Cerebellar nuclear complex (tissue), 1 donor: ENCODE measurements at places on chromosomes 12 and 14.

- no peak for DNase-seq
Measured at GRCh38 chr12:12791756-12792369, 6.4 kb downstream of the APOLD1 start.

- DNase-seq: no peak
Measured at GRCh38 chr14:63474111-63474510, 69.1 kb downstream of the PPP2R5E start.

- DNase-seq: no peak
Measured at GRCh38 chr12:66903782-66904396, 225.0 kb upstream of the GRIP1 start.

- DNase-seq: no peak
Measured at GRCh38 chr12:69918287-69918686, 93.3 kb downstream of the MYRFL start.

- DNase-seq: no peak
Measured at GRCh38 chr12:57006809-57007475, 596 bp upstream of the ZBTB39 start.

GRCh38 chr14:73467800-73468199, 9.5 kb upstream of the NUMB start:
- no peak for DNase-seq

GRCh38 chr14:26925876-26926584, 328.2 kb upstream of the NOVA1 start:
- DNase-seq: no peak

DNA sequence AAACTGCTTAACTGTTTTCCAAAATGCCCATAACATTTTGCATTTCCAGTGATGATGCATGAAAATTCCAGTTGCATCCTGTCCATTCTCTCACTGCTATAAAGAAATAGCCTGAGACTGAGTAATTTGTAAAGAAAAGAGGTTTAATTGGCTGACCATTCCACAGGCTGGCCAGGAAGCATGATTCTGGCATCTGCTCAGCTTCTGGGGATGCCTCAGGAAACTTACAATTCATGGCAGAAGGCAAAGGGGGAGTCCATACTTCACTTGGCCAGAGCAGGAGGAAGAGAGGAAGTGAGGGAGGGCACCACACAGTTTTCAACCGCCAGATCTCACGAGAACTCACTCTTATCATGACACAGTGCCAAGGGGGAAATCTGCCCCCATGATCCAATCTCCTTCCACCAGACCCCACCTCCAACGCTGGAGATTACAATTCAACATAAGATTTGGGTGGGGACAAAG, 18.2 kb upstream of the CLEC2D start:
- DNase-seq: no peak

DNA sequence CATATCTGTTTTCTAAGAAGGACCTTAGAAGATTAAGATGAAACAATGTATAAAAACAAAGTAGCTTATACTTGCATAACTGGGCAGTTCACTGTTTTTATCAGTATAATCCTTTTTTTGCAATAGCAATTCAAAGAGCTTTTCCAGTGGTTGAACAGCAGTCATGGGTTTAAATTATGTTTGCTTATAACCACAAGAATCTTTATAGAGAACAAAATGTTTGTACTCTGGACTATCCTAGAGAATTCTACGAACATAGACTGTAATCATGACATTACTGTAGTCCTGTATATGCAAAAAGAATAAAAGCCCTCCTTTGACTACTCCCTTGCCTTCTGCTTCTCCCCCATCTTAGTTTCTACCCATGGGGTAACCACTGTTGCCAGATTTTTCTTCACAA, 5.7 kb downstream of the FAM177A1 start:
- DNase-seq: no peak

GRCh38 chr14:104321088-104321801, 182.9 kb downstream of the KIF26A start:
- no peak for DNase-seq

GRCh38 chr12:3571323-3571722, 80.3 kb downstream of the PRMT8 start:
- no peak for DNase-seq

DNA sequence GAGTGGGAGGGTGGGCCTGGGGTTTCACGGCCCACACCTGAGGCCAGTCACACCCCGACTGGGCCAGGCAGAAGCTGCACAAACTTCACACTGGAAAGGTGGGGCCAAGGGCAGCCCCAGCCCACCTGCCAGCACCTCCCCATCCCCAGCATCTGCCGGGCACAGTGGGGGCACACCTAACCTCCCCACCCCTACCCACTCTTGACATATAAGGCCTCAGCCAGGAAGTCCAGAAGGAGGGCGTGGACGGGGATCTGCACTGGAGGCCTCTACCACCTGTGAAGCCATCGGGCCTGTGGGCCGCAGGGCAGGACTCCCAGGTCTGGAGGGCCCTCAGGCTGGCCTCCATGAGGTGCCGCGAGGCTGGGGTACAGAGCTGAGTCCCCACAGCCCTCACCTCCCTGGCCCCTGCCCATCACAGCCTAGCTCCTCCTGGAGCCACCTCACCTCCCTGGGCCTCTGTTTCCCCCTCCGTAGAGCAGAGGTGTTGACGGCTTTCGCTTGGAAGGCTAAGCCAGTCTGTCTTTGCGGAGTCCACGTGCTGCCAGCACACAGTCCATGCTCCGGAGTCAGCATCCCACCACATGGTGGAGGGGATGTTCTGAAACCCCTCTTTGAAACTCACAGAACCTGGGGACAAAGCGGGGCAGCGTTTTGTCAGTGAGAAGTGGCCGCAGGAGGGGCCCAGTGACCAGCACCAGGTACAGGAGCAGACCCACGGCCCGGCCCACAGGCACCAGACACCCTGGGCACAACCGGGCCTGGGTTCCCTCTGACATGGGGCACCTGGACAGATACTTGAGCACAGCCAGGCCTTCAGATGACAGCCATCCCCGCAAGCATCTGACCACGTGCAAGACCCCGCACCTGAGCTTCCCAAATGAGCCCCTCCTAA, 38.2 kb upstream of the INF2 start:
- DNase-seq: no peak

- no peak for DNase-seq
Measured at GRCh38 chr12:1924996-1925683, 6.7 kb upstream of the CACNA2D4 start.

- DNase-seq: no peak
Measured at GRCh38 chr12:122986258-122986871, 5.9 kb downstream of the ARL6IP4 start.

DNA sequence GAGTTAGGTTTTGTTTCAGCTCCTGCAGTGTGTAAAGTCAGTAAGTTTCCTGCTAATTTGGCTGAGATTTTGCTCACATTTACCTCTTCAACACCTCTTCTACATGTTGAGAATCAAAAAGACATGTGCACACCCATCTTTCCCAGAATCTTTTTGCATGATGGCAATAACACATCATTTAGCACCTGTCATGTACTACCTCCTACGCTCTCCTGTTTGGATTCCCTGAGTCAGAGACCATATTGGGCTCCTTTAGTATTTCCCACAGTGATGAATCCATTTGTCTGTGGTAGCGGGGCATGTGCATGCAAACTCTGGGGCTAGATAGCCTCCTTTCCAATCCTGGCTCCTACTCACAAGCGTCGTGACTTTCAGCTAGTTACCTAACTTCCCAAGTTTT, 20.1 kb downstream of the PLBD1 start:
- no peak for DNase-seq

DNA sequence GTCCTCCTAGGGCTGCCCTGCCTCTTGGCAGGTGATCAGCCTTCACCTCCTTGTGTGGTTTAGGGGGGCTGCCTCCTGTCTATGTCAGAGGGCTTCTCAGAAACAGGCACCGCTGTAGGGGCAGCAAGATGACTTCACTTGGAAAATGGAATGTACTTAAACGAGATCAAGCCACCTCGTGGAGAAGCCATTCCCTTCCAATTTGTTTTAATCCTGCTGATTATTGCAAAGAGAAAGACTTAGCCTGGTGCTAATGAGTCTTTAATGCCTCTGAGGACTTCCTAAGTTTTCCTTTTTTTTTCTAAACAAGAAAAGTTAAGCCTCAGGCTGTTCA, 62.3 kb upstream of the RFLNA start:
- no peak for DNase-seq

- no peak for DNase-seq
Measured at GRCh38 chr14:67409461-67409860, 2.5 kb downstream of the PLEK2 start.

GRCh38 chr14:57732463-57733285, 133.2 kb downstream of the SLC35F4 start:
- no peak for DNase-seq

GRCh38 chr14:101876555-101876938, 87.8 kb upstream of the DYNC1H1 start:
- no peak for DNase-seq

- DNase-seq: no peak
Measured at GRCh38 chr12:80269803-80270552, 170.6 kb downstream of the OTOGL start.

GRCh38 chr14:92463141-92463540, 50.4 kb upstream of the RIN3 start:
- no peak for DNase-seq

DNA sequence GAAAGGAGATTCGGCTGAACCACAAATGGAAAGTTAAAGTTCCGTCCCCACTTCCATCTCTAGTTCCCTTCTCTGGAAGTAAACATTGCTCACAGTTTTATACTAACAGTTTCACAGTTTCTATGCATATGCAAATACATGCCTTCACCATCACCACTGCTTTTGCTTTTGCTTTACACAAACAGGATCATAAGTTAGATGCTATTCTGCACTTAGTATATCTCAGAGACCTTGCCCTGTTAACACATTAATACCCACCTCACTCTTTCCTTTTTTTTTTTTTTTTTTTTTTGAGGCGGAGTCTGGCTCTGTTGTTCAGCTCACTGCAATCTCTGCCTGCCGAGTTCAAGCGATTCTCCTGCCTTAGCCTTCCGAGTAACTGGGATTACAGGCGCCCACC, 890 bp downstream of the TEP1 start:
- no peak for DNase-seq

- DNase-seq: no peak
Measured at GRCh38 chr12:32298917-32299316, 100.4 kb upstream of the FGD4 start.

DNA sequence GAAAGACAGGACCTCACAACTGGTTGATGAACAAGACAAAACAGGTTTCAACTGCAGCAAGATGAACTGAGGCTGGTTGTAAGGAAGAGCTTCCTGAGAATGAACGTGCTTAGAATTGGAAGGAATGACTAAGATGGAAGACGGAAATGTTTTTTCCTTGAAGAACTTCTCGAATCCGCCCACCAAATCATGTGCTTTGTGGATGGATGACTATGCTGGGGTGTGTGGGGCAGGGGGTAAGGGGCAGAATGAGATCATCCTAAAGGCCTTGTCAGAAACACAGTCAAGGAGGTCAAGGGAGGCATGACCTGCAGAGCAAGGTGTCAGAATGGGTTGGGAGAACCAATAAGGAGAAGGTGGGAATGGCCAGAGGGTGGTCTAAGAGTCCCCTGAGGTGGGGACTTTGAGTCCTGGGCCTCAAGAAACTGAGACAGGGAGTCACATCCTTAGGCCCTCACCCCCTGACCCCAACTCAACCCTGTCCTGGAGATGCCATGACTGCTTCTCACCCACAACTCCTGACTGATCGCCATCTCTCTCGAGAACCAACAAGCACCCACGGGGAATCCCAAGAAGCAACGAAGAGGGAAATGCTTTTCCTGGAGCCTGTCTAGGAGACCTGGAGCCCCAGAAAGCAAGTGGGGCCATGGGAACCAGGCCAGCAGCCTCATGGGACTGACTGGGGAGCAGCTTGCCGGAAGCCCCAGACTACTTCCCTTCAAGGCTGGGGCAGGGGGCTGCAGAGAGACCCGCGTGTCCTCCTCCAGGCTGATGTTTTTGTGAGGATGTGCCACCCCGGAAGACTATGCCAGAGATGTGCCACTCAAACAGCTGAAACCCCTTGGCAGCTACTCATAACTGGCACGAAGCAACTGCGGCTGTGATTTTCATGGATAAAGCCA, 84.0 kb downstream of the ACTN1 start:
- no peak for DNase-seq

GRCh38 chr12:96510306-96510764, 21.0 kb downstream of the CFAP54 start:
- DNase-seq: no peak

- DNase-seq: no peak
Measured at GRCh38 chr12:113002155-113002554, 23.8 kb downstream of the OAS2 start.

DNA sequence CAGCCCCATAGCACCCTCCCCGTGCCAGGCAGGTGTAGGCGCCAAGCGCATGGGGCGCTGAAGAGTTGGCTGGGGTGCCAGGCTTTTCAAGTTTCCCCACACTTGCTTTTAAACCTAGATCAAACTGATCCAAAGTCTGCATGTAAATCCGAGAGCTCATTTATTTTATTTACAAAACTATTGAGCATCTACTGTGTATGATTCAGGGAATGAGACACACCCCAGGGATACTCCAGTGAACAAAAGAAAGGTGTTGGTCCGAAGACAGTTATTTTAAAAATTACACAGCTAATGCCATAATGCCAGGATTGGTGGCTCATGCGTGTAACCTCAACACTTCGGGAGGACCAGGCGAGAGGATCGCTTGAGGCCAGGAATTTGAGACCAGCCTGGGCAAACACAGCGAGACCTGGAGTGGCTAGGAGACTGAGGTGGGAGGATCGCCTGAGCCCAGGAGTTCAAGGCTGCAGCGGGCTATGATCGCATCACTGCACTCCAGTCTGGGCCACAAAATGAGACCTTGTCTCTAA, 780 bp upstream of the SLC41A2 start:
- no peak for DNase-seq

DNA sequence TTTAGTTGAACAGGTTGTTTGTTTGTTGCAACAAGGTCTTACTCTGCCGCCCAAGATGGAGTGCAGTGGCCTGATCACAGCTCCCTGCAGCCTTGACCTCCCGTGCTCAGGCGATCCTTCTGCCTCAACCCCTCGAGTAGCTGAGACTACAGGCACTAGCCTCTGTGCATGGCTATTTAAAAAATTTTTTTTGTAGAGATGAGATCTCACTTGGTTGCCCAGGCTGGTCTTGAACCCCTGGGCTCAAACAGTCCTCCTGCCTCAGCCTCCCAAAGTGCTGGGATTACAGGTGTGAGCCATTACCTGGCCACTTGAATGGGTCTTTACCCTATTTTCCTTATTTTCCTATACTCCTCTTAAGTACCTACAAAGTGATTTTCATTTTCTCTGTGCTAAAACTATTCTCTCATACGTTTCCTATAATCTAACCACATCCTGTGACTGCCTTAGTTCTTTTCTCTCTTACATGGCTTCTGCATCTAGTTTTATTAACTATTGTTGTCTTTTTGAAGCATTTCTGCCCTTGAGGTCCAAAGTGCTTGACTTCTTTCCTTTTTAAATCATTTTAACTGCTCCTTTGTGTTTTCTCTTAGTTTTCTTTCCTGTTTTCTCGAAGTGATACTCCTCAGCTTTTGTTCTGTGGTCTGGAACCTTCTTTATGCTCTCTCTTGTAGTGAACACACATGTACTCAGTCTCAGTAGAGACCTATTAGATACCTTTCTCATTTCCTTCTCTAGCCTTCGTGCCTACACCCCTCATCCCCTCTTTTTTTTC, 14.1 kb downstream of the GPX2 start:
- no peak for DNase-seq

- DNase-seq: no peak
Measured at GRCh38 chr14:77524536-77524935, 25.9 kb upstream of the ISM2 start.
